ENCODE measurements at places on chromosomes 1 and 21. TPM values are rescaled to one million over a fixed set of nuclear protein-coding genes. Genes with fewer than 3 reads are reported as not detected.

GRCh38 chr1:53562291-53562980 lies 103.2 kb downstream of the DMRTB1 start:
- no peak for DNase-seq

- DNase-seq = no peak
Measured at GRCh38 chr1:38578271-38578951, 281.2 kb downstream of the RRAGC start.

DNA sequence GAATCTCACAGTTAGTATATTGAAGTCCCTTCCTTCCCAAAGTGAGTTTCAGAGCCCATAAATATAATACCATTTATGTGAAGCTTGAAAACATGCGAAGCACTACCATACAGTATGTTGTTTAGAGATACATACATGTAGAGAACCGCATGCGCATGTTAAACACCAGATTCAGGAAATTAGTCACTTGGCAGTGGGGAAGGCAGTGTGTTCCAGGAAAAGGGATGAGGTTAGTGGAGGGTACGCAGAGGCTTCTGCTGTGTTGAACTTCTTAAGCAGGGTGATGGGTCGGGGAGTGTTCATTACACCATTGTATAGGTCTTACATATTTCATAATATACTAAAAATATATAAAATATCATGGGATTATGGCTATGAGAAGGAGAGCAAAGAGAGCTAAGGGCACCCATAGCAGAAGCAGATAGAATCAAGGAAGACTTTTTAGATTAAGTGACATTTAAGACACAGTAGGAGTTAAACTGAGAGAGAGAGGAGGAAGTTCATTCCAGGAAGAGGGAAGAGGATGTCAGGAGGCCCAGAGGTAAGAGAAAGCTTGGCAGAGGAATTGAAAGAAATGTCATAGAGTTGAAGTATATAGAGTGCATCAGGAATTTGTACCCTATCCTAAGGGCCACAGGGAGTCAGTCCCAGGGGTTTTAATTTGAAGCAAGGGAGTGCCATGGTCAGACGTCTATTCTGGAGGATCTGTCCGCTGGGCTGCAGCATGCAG lies 43.5 kb upstream of the SARS1 start:
- no peak for DNase-seq

The OVAAL gene
- not detected for polyA plus RNA-seq

The MEX3A gene
- polyA plus RNA-seq = 48.9 TPM
